Activated CD4-positive, alpha-beta memory T cell treated with anti-CD3 and anti-CD28 coated beads, Interleukin-2, amount 10 ng/mL, durations not matched to agents 7 days and 5 days (primary cell): ENCODE measurements at places on chromosomes 3 and 15.

GRCh38 chr15:70219256-70219895, 121.7 kb upstream of the TLE3 start:
- DNase-seq: no peak

DNA sequence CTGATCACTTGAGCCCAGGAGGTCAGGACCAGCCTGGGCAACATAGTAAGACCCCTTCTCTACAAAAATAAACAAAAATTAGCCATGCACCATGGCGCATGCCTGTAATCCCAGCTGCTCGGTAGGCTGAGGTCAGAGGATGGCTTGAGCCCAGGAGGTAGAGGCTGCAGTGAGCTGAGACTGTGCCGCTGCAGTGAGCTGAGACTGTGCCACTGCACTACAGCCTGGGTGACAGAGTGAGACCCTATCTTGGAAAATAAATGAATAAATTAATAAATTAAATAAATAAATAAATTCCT, 10.8 kb downstream of the SHISA5 start:
- no peak for DNase-seq

DNA sequence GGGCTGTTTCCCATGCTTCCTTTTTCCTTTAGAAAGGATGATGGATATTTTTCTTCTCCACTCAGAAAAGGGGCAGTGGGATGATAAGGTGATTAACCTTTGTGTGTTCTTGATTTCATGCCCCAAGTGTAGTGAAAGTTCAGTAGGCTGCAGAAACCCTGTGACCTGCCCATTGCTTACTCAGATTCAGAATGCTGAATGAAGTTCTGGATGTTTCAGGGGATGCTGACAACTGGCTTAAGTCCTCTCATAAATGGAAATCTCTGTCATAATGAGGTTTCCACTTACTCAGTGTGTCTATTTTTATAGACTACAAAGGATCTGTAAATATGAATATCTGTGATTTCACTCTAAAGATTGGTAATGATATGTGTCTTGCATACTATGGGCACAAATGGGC, 471.3 kb upstream of the TPRG1 start:
- no peak for DNase-seq

GRCh38 chr3:25542492-25543039, 114.5 kb downstream of the RARB start:
- DNase-seq: no peak

DNA sequence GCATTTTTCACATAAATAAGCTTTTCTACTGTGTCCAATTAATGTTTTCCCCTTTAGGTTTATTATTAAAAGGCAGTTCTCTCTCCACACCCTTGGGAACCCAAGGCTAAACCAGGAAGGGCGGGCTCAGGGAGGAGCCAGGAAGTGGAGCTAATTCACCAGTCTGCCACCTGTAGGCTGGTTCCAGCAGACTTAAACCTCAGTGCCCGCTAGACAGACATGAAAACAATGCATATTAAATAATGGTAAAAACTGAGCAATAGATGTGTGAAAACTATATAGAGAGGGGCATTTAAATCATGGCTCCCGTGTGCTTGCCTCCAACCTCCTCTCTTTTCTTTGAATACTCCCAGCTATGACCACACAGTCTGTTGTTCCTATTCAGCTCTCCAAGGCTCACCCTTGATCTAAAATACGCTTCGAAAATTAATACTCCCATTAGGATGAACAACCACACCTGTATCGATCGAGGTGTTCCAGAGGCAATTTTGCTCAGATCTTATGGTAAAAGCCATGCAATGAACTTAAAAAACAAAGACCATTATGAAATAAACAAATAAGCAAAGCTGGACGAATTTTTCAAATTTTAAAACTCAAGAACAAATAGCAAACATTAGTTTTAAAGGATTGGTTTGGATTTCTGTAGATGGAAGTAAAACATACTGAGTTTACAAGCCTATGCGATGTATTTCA, 253.3 kb downstream of the TJP1 start:
- DNase-seq: no peak

GRCh38 chr3:56985878-56986277, 74.6 kb upstream of the SPATA12 start:
- DNase-seq: no peak

DNA sequence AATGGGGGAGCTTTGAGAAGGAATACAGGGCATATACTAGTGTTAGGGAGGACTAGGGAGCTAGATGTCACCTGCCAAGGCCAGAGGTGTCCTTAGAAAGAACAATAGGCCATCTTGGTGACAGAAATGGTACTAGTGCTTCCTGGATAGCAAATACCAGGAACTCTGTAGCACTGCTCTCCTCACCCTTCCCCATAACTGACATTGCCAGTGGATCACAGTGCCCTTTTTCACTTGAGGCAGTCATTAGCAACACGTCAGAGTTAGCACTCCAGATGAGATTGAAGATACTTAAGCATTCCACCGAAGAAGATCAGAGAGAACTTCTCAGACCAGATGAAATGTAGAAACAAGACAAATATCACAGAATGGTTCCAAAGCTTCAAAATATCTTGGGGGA, 103.1 kb upstream of the PDZRN3 start:
- no peak for DNase-seq

GRCh38 chr3:37229740-37230139, 55.4 kb upstream of the LRRFIP2 start:
- no peak for DNase-seq

GRCh38 chr15:62453375-62453774, 288.3 kb upstream of the C2CD4B start:
- no peak for DNase-seq

DNA sequence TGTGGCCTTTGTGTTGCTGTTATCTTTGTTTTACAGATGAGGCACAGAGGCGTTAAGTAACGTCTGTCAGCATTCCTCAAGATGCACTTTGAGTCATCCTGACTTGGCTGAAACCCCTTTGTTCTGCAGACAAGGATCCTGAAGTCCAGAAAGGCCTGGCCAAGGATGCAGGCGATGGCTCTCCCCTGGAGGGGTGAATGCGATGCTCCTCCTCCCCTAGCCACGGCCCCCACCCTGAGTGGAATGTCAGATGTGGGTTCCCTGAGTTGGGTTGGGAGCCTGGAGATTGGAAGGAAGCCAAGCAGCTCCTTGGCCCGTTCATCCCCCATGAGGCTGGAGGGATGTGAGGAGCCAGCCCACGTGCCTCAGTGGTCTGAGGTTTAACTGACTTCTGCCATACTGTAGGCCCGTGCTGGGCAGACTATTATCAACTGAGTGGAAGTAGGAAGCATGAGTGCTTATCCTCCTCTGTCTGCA, 43.3 kb downstream of the POMGNT2 start:
- DNase-seq: no peak

GRCh38 chr3:16385151-16385550, 120.1 kb downstream of the OXNAD1 start:
- DNase-seq: no peak

GRCh38 chr3:190018460-190018859, 102.2 kb downstream of the P3H2 start:
- no peak for DNase-seq

DNA sequence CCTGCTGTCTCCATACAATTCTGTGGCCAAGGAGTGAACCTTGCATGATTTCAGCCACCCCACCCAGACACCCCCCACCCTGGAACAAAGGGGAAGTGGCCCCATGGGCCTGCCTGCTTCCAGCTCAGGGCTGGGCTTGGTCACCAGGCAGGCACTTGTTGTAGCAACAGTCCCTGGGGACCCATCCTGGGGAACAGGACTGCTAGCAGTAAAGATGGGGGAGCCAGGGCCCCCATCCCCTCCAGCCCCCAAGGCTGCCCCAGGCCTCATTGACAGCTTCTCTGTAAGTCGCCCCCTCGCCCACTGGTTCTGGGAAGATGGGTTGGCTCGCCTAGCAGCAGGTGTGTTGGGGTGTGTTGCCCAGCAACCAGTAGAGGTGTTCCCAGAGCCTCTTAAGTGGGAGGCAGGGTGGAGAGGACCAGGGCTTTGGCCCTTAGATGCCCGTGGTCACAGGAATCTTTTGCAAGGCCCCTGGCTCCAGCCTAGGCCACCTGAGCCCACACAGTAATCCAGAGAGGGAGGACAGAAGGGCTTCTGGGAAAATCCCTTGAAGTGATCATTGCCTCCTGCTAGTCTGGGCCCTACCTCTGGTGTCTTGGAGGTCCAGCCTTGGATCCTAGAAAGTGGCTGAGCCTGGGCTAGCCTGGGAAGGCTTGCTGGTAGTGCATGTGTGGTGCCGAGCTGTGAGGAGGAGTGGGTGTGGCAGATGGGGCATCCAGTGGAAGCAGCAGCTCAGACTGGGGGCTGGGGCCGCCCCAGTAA, 48.9 kb downstream of the CYP11A1 start:
- DNase-seq: no peak

- DNase-seq: no peak
Observed at GRCh38 chr3:130392266-130392665, 46.8 kb downstream of the COL6A5 start.

DNA sequence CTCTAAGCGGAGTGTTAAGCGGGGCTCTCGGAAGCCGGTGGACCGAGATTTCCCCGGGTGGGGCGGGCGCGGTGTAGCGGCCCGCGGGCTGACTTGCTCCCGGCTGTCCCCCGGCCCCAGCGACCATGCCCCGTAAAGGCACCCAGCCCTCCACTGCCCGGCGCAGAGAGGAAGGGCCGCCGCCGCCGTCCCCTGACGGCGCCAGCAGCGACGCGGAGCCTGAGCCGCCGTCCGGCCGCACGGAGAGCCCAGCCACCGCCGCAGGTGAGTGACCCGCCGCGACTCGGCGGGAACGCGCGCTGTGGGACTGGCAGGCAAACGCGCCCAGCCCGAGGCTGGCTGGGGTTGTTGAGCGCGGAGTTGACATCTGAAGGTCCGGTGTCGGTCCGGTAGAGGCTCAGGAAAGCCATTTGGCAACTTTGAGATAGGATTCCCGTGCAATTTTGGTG, 1.3 kb downstream of the SMC4 start:
- peak; percentile 35 for DNase-seq

- DNase-seq: no peak
Observed at GRCh38 chr3:50300681-50301254, 1.6 kb upstream of the HYAL3 start.
